ENCODE measurements at places on chromosomes 16 and 17.

DNA sequence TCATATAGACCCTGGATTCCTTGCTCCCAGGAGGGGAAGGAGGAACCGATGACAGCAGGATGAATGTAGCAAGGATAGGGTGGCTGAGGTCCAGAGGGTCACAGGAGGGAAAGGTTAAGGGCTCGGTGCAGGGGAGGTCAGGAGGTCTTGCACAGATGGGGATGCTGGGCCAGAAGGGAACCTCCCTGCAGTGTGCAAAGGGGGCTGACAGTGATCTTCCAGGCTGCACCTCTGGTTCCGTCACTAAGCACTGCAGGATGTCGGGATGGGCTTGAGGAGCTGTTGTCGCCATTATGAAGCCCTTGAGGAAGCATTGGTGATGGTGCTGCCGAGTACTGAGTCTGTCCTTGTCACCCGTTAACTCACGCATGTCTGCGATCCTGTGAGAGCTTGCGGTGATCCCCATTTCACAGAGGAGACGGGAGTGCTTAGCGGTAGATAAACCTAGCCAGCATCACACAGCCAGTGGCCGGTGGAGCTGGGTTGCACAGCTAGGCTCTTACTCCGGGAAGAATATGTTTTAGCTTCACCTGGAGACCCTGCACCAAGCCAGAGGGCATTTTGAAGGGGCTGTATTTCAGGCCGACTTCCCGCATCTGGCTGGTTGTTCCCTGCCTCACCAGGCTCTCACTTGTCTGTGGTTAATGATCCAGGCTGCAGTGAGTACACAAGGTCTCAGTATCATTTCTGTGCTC, 120.4 kb downstream of the SNX29 start:
- DNase-seq = no peak

GRCh38 chr16:55151561-55152305, 172.3 kb upstream of the IRX6 start:
- no peak for DNase-seq

DNA sequence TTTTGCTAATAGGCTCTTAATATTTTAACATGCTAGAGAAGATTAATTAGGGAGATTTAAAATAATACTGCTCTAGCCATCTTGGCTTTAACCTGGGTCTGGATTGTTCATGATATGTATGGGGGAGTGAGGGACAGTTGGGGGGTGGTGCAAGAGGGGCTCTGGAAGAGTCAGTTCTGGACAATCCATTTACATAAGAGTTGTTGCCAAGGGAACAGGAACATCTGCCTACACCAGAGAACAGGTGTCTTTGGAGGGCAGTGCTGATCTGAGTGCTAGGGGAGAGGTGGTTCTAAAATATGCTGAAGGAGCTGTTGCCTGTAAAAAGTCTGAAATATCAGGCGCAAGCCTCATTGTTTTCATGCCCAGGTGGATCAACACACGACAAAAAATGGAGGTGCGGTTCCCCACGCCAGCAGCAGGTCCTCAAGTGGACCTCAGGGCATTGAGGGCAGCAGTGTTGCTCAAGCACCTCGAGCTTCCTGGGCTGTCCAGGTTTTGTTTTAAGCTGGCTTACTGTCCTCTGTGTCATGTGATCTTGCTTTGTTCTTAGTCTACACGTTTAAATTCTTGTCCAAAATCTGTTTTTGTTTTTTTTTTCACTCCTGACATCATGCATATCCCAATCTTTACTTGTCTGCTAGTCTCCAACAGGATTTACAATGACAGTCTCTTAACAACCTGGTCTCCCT, 25.4 kb upstream of the WSB1 start:
- DNase-seq = no peak

DNA sequence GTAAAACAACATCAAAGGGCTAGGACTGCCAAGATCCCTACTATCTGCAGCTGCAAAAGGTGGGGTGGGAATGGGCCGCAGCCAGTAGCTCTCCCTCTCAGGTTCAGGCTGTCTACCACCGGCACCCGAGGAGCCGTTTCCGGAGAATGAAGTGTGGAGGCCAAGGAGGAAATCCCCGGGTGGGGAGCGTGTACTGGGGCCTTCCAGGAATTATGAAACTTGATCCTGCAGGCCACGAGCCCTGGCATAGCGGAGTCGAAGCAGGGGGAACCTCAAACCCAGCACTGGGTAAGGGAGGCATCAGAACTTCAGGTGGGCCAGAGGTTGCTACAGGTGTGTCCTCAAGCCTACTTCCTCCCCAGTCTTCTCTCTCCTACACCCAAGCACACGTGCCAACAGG, 5.1 kb downstream of the INPP5K start:
- no peak for DNase-seq

DNA sequence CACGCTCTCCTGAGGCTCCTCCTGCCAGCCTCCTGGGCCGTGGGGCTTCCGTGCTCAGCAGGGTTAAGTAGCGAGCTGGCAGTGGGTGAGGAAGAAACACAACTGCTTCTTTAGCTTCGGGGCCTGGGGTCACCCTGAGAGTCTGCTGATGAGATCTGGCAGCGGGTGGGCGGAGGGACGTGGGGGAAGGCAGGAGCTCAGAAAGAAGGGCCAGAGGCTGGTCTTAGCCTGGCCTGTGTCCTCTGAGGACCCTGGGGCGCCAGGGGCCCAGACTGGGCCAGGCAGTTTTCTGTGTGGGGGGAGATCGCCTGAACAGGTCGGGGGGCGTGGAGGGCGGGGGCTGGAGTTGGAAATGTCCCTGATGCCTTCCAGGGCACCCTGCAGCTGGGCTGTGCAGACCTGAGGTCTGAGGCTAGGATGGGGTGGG, 97.8 kb upstream of the GSE1 start:
- DNase-seq = no peak
